ENCODE measurements at places on chromosomes 6 and 20. TPM values are rescaled to one million over a fixed set of nuclear protein-coding genes. Genes with fewer than 3 reads are reported as not detected.
A peak's percentile ranks its signal among the peaks of the same experiment; 100 is the strongest.

GRCh38 chr20:6613280-6613861, 154.1 kb upstream of the BMP2 start:
- DNase-seq, result no peak

DNA sequence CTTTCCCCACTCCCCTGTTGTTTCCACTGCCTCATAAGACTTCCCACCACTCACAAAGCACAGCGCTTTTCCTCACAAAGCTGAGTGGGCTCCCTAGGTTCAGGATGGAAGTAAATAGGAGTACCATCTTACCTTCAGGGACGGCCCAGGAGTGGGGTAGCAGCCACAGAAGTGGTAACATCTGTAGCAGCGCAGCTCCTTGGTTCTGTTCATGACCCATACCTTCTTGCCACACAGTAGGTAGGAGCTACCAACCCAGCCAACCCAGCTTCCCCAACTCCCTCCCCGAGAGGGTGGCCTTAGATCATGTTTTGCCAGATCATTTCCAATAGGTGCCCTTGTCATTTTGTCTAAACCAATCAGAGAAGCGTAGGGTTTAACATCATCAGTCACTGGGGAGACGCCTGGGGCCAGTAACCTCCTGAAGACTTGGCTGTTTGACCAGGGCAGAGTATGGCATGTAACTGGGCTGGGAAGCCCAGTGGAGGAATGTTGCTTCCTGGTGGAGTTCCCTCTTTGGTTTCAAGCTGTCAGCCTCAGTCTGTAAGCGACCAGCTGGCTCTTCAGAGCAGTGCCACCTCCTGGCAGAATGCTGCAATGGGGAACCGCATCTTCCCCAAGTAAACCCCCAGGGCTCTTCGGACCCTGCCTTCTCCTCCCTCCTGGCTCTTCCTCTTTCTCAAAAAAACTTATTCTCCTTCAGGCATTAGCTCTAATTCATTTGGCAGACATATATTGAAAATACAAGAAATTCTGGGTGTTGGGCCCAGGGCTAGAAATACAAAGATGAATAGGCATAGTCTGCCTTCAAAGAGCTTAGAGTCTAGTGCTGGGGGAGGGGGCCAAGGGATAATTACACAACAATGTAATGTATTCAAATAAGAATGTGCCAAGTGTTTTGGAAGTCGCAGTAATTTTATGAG, at the start of gene HLA-DMA:
HLA-DMA (minus strand) TSS at position 281 of the 923 bp plus-strand sequence; CDS start at position 220, 61 bp downstream.
- DNase-seq, result peak; percentile 77

- peak; percentile 87 for DNase-seq
These were observed 332.3 kb downstream of the BCKDHB start for GRCh38 chr6:80438772-80439171.

GRCh38 chr20:50379049-50379990, 130.9 kb upstream of the PTPN1 start:
- peak; percentile 45 for DNase-seq

GRCh38 chr6:167268683-167269280, 22.3 kb upstream of the UNC93A start:
- DNase-seq, result no peak

DNA sequence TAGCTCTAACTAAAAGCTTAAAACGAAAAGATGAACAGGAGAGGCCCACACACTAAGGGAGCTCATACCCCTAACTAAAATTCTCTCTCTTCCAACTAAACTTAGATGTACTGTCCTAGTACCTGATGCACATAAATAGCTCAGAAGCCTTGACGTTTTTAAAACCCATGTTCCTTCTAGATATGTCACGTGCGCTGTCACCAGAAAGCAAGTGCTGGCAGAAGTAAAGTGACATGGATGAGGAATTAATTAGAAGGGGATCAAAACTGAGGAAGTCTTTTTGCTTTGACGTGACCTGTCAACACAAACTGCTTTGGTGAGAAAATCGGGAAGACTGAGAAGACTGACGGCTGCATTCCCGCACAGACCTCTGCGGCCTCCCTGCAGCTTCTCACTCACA, 142.5 kb downstream of the ZMYND8 start:
- no peak for DNase-seq

DNA sequence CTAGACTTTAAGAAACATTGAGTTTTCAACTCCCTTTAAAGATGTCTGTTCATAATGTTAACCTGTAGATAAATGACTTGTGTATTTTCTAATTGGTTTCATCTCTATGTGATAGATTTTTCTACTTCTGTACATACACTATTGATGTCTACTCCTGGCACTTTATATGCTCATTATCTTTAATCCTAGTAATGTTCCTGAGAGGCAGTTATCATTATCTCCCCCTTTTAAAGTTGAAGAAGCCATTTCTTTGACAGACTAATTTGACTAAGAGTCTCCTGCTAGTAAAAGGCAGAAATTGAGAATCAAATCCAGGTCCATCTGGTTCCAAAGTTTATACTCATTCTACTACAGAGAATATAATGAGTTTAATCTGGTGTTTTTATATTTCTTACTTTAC, 137.2 kb upstream of the SAMD5 start:
- no peak for DNase-seq

DNA sequence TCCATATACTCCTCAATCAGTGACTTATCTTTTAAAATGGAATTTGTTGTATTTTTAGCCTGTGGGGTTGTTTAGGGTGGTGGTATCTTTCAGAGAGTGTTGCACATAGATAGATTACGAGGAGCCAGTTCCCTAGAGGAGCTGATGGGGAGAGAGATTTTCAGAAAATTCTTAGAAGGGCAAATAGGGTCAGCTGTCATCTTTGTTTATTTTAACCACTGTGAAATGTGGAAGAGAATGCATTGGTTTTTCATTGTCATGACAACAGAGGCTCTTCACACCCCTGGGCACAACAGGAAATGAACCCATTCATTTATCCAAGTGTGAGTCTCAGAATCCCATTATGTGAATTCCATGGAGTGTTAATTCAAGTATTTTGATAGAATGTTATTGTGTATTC, 188.4 kb downstream of the JARID2 start:
- DNase-seq, result no peak

DNA sequence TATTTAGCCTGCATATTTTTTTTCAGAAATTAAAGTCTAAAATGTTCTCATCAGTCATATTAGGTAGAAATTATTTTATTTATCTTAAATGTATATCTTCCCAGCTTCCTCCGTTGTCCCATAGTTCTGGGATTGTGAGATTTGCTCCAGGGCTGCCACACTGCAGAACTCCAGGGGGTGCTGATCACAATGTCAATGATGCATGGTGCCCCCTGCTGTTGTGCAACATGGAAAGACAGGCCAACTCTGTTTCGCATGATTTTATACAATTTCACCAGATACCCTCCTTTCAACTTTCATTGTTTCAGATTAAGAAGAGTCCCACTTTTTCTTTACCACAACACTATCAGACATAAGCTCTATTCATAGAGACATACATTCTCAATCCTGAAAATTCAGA, 35.9 kb downstream of the ID4 start:
- DNase-seq, result no peak

DNA sequence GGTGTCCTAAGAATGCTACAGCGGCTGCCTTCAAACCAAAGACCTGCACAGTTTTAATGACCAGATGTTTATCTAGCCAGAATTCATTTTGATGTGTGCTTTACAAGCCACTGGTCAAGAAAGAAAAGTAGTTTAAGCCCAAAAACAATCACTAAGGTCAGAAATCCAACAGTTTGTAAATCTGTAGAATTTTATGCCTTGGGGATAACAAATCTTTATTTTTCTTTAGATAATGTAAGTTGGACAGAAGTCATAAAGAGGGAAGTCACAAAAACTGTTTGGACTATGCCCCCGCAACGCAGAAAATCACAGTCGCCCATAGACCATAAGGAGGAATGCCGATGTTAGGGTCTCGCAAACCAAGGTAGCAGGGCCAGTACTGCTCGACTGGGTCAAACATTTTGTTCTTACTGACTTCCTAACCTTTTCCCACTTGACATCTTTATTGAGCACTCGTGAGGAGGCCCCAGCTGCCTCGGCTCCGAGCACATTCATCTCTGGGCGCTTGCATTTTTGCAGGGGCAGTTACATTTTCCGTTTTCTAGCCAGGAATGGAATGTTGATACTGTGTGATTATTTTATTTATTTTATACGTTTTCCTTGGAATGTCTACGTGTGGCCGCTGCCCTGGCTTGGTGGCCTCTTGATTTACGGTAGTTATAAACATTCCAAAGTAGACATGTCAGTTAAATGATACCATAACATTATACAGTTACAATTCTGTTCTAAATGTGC, 56.7 kb upstream of the APCDD1L start:
- DNase-seq, result peak; percentile 69

GRCh38 chr20:34232494-34233087, 8.6 kb upstream of the ASIP start:
- DNase-seq, result no peak

DNA sequence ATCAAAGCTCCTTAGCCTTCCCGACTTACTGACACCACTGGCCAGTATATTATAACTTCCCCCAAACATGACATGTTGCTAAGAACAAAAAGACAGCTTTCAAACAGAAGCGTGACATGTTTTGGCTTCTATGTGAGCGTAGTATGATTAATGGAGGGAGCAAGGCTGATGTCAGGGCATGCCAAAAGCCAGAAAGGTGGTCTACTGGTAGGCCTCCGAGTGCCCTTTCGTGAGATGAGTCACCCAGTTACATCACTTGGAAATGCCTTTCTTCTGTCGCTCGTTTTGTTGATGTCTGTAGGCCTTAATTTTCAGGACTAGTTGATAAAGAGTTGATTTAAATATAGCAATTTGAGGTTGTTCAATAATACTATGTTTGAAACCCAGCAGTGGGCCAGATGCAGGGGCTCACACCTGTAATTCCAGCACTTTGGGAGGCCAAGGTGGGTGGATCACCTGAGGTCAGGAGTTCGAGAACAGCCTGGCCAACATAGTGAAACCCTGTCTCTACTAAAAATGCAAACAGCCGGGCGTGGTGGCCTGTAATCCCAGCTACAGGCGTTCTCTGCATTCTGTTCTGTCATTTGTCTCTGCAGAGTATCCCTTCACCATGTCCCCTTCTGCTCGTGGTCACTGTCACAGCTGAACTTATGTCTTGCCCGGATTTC, 53.3 kb downstream of the CNKSR3 start:
- DNase-seq, result peak; percentile 88

- DNase-seq, result no peak
These were observed 137.7 kb upstream of the AKAP12 start for GRCh38 chr6:151101816-151102694.

GRCh38 chr6:36131511-36132245, 1.4 kb downstream of the MAPK13 start:
- peak; percentile 44 for DNase-seq

- no peak for DNase-seq
These were observed 707 bp upstream of the TOP1 start for GRCh38 chr20:41027872-41028358.

GRCh38 chr6:90604546-90604945, 17.7 kb upstream of the MAP3K7 start:
- no peak for DNase-seq

DNA sequence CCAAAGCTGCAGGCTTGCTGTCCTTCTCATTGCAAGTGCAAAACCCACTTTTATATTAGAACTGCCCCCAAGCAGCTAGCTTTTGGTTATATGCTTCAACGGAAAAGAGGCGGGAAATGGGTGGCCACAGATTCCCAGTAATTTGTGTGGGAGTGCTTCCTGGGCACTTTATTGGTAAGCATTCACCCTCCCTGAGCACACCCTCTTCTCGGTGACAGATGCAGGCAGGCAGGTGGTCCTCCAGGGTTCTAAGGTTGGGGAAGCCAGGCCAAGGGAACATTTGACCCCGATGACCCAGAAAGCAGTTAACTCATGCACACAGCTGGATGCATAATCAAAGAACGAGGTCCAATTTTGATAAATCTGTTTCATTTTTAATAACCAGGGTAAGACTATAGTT, 29.1 kb downstream of the PRDM1 start:
- DNase-seq, result no peak

- DNase-seq, result peak; percentile 74
These were observed at the start of gene RNF146 for GRCh38 chr6:127266178-127266891. Gene RNF146, plus strand, starts transcription at chr6:127266864. Its CDS starts 13,475 bp downstream, at chr6:127280339.

- DNase-seq, result no peak
These were observed 208.8 kb upstream of the SUPT3H start for GRCh38 chr6:45586216-45587171.

- DNase-seq, result no peak
These were observed 43.1 kb downstream of the FOXC1 start for GRCh38 chr6:1652842-1653241.

DNA sequence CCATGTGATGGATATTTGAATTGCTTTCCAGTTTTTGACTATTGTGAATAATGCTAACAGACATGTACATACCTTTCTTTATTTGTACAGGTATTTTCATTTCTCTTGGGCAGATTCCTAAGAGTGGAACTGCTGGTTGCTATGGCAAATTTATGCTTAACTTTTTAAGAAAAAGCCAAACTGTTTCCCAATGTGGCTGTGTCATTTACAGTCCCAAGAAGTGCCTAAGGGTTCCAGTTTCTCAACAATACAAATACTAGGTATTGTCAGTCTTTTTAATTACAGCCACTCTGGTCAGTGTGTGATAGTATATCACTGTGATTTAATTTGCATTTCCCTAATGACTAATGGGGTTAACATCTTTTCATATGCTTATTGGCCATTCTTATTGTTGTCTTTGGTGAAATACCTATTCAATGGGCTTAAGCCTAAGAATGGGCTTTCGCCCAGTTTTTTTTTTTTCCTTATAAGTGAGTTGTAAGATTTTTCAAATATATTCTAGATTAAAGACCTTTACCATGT, 10.3 kb downstream of the REPS1 start:
- no peak for DNase-seq

- no peak for DNase-seq
These were observed 59.8 kb upstream of the FNDC1 start for GRCh38 chr6:159109391-159109790.

DNA sequence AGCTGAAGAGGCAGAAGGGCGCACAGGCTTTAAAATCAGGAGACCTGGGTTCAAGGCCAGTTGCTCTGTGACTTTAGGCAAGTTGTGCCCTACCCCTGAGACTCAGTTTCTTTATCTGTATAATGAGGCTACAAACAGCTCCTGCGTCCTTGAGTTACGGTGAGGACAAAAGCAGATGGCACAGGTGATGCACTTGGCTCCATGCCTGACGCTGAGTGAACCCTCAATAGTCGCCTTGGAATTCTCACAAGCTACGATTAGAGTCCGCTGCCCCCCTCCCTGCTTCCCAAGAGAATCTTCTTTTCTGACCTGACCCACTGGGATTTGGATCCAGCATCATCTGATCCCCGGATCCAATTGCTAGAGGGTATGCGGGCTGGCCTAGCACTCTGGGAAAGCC, 6.4 kb downstream of the KCNG1 start:
- DNase-seq, result no peak

COL19A1 gene
- 0.10 TPM for total RNA-seq

C20orf144 gene
- not detected for total RNA-seq

FBXL4 gene
- total RNA-seq, result 16.1 TPM

SMOC2 gene
- 0.93 TPM for total RNA-seq

FLRT3 gene
- 6.9 TPM for total RNA-seq

TGM3 gene
- not detected for total RNA-seq

SCAF8 gene
- 36.2 TPM for total RNA-seq
